ENCODE measurements at places on chromosomes 7 and 10.

DNA sequence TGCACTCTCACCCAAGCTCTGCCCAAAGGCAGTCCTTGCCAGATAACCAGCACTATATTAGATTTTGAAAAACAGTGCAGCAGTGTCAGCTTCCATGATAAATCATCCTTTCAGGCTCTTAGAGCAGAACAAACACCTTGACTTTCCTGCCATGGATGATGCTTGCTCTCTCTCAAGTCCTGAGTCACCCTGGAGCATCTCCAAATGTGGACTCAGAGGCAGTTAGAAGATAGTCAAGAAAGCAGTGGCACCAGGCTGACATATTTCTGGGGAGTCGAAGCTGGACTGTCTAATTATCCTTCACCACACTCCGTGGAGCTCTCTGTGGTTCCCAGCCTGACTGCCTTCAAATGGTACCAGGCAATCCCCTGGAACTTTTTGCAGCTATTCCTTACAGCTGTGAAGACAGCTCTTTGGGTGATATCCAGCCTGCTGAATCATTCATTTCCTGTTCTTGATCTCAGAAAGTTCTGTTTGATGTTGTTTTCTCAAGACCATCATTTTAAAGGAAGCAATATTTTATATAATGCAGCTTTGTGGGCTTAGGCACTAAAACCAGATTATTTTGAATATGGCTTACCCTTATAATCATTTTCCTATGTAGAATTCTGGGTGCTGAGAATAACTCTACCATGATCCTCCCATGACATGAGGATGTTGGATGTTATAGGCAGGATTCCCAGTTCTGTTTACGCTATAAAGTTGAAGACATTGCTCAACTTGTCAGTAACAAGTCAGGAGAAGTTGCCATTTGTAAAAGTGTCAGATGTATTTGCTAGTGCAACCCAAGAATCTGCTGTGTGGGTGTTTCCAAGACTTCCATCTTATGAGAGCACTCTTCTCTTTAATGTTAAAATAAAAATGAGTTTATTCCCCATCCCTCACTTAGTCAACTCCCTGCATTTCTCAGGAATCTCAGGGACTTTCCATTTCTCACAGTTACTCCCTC, 233.8 kb downstream of the C7orf25 start:
- DNase-seq: peak; percentile 94

DNA sequence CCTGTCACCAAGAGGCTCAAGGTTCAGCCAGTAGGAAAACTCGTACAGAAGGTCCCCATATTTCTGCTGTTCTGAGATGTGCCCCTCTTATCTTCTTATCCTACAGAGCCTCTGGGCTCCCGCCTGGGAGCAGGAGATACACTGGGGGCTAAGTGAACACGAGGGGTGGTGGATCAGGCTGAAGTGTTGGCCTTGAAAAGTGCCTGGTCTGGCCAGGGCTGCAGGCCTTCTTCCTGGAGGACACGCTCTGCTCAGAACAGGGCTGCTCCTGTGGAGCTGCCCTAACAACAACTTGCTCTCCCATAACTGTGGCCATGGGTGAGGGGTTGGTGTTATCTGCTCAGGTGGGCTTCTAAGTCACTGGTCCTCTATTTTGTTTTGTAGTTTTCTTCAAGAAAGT, 33.7 kb downstream of the C10orf120 start:
- no peak for DNase-seq

DNA sequence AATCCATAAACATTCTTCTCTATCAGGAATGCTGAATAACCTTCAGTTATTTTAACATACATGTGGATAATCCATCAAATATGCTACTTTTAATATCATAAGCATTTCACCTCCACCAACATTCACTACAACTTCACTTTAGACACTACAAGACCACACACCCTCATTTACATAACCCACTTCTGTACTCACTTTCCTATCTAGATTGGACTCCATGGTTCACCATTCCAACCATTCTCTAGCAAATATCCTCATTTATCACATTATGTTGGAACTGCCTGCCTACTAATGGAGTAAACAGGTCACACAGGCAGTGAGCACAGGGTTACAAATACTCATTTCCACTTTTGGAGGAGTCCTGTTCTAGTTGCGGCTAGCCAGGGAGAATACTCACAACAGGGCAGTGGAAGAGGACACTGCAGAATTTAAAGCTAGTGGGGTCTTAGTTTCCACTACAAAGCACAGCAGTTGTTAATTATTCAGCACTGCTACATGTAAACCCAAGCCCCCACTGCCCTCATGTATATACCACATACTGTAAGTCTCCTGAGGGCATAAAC, 18.4 kb downstream of the SNX13 start:
- DNase-seq: no peak

DNA sequence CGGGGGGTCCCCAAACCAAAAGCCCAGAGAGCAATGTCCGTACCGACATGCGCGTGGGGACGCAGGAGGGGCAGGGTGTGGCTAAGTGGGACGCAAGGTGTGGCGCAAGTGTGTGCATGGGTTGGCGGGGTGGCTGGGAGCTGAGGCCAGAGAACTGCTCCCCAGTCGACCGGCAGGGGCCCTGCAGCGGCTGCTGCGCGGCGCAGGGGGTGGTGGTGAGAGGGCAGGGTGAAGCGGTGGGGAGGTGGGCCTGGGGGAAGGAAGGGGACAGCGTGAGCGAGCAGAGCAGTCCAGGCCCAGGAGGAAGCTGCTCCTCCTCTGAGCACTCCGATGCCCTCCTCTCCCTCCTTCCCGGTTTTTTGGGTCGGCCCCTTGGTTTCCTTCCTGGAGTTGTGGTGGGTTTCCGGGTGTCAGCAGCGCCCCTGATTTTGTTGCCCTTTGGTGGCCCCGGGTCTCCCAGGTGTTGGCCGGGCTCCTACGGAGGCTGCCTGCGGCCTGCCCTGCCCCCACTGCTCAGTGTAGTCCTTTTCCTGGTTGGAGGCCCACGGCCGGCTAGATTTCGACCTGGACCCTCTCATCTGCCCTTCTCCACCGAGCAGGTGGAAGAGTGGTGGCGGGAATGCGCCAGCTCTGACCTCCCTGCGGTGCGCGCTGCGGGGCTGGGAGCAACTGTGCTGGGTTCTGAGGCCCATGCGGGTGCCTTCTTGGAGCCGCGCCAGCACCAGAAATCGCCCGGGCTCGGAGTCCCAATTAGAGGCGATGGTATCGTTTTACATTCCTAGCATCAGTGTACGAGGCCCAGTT, 40.5 kb upstream of the COMTD1 start:
- DNase-seq: no peak

DNA sequence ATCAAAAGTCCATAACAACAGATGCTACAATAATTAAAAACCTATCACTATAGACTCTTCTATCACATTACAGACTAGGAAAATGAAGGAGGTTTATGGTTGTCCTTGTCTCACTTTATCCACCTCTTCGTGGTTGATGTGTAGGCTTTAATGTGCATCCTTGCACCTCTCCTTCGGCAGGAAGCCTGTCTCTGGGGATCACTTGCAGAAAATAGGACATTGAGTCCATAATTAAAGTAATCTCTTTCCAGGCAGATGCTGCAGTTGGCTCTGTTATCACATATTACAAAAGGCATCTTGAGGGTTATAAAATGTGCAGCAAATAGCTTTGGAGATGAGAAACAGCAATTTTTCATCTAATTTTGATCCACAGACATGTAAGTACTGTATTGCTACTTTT, 168.4 kb downstream of the RELN start:
- DNase-seq: no peak

GRCh38 chr10:116771101-116771958, 29.0 kb upstream of the HSPA12A start:
- peak; percentile 42 for DNase-seq

GRCh38 chr7:107994421-107995030, 8.4 kb downstream of the LAMB1 start:
- DNase-seq: peak; percentile 32

GRCh38 chr10:111087331-111087756, 10.5 kb downstream of the ADRA2A start:
- DNase-seq: no peak

GRCh38 chr10:77299320-77299719, 338.3 kb downstream of the KCNMA1 start:
- no peak for DNase-seq

DNA sequence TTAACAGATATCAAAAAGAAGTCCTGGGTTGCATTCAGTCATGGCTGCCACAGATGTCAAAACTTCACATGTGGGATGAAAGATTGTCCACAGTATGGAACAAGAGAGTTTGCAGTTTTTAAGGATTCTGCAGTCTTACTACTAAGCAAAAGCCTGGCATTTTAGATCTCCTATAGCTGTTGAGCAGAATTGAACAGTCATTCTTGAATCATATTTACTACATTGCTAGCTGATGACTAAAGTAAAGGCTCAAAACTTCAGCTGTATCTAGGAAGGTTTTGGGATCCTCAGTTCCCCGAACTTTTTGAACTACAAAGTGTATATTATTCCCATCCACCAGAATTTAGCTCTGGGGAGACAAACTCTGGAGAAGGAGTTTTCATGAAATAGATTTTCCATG, 31.0 kb downstream of the BET1 start:
- peak; percentile 2 for DNase-seq

- DNase-seq: peak; percentile 58
Observed at GRCh38 chr7:43669286-43670081, 59.8 kb downstream of the COA1 start.

DNA sequence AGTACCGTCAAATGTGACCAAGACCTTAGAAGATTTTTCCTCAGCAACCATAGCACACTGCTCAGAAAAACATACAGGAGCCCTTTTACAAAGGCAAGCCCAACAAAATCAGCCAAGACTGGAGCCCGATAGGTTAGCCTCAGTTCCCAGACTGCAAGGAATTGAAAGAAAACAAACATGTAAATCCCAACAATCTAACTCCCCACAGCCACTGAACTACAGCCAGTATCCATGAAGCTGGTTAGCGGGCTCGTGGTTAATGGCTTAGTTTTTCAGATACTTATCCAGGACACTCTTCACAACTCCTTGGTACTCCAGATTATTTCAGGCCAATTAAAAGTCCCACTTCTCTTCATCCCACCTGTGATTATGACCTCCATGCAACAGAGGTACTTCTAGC, 201.6 kb downstream of the IPMK start:
- DNase-seq: no peak

DNA sequence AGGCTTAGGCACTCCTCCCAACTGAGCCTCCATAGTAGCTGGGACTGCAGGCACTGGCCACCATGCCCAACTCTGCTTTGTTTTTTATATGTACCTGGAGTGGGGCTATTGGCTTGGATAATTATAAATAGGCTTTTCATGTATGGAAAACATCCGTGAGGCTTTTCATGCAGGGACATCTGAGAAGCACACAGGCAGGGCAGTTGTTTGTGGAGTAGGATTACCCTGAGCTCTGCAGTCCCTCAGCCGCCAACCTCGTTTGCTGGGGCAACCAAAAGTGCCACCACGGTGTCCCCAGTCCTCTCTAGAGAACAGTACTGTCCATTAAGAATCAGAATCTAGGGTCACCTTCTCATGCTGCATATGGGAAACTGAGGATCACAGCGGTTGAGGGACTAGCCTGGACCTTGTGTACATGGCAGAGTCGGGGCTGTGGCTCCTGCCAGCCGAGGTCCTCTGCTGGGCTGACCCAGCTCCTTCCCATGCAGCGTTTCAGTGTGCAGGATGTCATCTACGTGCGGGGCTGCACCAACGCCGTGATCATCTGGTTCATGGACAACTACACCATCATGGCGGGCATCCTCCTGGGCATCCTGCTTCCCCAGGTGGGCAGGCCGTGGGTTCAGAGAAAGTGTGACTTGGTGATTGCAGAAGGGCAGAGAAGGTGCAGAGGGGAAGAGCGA, 54.5 kb downstream of the TSPAN15 start:
- no peak for DNase-seq

DNA sequence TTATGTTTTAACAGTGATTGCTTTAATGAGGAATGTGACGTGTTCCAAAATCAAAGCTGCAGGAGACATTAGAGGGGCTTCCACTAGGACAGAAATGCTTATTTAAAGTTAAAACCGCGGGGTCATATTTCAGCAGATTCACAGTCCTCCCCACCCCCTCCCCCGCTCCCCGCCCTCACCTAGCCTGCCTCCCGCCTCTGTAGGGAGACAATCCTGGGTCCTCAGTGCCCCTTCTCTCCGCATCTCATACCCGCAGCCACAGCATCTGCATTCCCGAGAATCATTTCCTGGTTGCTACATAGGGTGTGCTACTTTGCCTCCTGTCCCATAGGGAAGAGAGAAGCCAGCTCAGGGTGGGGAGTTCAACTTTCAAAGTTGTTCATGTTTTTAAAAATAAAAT, 3.1 kb upstream of the DRGX start:
- DNase-seq: no peak

DNA sequence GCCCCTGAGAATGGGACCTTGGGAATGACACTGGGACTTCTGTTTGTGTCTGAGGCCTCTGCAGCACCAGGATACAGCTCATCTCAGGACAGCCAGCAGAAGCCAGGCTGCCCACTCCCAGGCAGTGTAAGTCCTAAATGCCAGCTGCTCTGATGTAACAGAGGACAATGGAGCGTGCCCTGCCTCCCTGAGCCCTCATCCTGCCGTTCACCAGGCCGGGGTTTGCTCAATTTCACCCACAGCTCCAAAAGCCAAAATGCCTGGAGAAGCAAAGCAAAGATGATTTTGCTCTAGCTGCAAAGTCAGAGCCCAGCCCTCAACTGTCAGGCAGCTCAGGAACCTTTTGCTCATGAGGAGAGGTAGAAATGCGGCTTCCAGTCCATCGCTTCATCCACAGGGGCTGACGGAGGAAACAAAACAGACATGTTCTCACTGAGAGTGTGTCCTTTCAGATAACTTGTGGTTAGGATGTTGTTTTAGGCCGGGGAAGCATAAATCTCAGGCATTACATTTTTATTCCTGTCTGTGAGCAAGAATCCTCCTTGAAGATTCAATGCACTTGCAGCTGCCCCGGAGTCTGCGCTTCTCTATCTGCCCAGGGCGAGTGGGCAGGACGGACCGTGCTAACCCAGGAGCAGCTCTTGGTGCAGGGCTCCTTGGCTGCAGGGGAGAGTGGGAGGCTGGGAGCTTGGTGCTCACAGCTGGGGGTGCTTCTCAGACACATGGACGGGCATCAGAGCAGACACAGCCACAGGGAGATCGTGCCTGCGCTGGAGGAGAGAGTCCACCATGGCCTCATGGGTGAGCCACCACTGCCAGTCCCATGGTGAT, 83.2 kb upstream of the CHST15 start:
- DNase-seq: peak; percentile 81

GRCh38 chr7:122383934-122384333, 79.4 kb upstream of the FEZF1 start:
- no peak for DNase-seq

DNA sequence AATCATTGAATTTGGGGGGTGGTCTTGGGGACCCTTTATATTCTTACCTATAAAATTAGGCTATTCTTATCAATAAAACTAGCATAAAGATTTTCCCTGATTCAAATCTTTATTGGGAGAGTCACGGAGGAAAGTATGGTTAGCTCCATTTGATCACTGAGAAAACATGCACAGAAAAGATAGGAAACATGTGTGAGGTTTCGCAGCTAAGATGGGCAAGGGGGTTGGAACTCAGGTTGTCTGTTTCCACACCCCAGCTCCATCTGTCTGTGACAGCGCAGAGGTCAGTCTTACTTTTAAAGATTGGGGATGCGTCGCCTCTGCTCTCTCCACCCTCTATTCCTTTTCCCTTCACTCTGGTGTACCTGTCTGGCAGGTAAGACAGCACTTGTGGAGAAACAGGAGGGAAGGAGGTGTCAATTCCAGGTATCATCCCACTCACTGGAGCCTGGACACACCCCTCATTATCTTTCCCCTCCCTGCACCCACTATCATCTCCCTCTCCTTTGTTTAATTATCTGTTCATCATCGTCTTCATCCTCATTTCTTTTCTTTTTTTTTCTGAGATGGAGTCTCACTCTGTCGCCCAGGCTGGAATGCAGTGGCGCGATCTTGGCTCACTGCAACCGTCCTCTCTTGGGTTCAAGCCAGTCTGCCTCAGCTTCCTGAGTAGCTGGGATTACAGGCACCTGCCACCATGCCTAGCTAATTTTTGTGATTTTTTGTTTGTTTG, 2.4 kb upstream of the DENND10 start:
- DNase-seq: no peak

GRCh38 chr10:112952282-112953173, 2.5 kb downstream of the TCF7L2 start:
- DNase-seq: peak; percentile 23

Measured in astrocyte of the spinal cord (primary cell).